ENCODE measurements at places on chromosomes 3 and 15. TPM values are rescaled to one million over a fixed set of nuclear protein-coding genes. Genes with fewer than 3 reads are reported as not detected.

DNA sequence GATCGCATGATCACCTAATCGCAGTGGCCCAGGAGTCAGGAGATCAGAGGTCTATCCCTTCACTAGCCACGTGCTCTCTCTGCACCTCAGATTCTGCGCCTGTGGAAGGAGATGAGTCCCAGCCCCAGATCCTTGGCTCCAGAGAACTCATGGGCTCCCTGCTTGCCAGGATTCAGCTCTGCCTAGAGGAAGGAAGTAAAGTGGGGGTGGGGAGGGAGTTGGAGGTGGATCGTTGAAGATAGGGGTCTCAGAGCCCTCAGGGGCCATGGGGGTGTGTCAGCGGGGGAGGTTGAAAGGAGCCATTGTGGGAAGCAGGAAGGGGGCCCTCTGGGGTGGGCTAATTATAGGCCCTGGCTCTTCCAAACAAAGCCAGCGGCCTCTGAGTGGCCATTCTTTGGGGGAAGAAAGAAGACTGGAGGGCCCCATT lies 11.3 kb upstream of the STRA6 start:
- DNase-seq: no peak

DNA sequence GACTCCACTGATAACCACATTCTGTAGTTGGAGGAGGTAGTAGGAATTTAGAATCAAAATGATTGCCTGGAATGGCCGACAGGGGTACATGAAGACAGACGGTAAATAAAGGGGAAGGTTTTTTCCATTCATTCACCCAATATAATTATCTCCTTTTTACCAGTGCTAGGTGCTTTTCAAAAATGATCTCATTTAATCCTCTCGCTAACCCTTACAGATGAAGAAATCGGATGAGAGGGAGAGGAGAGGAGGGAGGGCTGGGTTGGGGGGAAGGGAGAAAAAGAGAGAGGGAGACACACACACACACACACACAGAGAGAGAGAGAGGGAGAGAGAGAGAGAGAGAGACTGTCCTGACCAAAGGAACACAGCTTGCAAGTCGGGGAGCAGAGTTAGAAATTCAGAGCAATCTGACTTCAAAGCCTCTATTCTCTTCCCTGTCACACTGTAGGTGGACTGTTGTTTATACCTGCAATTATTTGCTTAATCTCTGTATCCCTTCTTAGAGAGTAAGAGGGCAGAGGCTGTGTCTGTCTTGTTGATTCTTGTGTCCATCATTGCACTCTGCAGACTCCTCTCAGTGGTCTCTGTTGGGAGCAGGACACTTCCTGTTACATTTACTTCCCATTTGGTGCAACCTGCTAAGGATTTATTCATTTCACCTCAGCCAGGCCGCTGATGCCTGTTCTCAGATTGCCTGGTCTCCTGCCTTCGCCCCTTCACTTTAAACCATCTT lies 18.7 kb upstream of the PAQR9 start:
- no peak for DNase-seq

GRCh38 chr3:46278816-46279672 lies 36.8 kb downstream of the CCR3 start:
- no peak for DNase-seq

GRCh38 chr15:49438962-49439631 lies 16.1 kb downstream of the FGF7 start:
- DNase-seq: peak; percentile 19

GRCh38 chr3:45551214-45552010 lies 43.1 kb upstream of the LIMD1 start:
- no peak for DNase-seq

- no peak for DNase-seq
These were observed 335.2 kb upstream of the C2CD4B start for GRCh38 chr15:62500325-62500724.

DNA sequence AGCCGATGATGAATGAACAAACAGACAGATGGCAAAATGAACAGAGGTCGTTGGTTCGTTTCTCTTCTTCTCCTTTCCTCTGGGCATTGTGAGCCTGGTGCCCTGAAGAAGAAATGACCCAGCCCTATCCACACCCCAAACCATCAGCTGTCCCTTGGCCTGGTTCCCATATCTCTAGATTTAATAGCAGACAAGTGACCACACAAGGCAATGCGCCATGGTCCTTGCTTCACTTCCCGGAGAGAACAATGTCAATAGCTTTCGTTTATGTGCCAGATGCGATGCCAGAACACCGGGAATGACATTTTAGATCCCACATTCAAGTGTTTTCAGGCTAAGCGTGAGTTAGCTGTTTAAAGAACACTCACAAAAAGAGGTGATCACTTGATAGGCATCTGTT lies 17.7 kb downstream of the POC1A start:
- no peak for DNase-seq

DNA sequence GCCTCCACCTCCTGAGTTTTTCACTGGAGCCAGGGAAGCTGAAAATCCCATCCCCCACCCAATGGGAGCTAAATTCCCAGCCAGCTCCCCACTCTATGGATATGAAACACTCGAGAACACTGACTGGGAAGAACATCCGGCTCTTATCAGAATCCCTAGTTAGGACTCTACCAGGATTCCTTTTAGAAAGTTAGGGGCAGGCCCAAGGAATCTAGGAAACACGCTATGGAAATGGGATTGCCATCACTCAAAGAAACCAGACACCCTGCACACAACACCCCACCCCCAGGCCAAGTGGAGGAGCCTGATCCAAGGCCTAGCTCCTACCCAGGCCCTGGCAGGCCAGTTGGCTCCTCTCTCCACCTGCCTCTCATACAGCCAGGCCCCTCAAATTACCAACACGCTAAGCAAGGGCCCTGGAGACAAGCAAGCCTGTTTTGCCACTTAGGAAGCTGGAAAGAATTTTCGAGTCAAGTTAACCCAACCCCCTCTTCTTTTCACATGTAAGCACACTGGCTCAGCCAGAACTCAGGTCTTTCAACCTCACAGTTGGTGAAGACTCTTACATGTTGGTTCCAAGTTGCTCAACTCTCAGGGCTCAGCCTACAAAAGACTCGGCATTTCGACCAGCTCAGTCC lies 75.5 kb downstream of the RBPMS2 start:
- DNase-seq: peak; percentile 63

DNA sequence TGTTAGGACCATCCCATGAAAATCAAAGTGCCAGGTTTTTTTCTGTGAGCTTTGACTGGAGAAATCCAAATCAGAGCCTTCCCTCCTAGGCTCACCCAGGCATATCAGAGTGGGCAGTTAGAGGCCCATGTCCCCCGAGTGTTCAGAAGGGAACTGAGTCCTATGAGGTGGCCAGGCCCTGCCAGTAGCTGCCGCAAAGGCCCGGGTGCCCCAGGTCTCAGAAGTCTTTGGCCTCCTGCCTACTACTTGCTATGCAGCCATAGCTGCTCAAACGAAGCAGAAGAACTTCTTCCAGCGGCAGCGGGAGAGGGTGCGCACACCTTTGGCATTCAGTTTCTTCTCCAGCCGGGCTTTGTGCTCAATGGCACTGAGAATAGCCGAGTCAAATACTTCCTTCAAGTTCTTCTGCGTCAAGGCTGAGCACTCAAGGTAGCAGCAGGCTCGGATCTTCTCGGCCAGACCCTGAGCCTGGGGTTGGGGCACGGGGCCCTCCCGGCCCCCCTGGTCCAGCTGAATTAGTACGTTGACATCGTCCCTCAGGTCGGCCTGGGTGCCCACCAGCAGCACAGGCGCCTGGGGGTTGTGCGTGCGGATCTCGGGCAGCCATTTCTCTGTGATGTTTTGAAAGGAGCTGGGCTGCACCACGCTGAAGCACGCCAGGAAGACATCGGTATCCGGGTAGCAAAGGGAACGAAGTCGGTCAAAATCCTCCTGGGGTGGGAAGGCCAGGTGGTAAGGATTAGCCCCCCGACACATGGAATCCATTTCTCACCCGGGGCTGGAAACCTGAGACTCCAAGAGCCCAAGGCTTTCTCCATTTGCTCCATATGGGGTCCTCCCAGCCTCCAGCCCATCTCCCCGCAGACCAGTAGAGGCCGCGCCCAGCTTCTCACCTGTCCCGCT lies 992 bp downstream of the RHOV start:
- no peak for DNase-seq

DNA sequence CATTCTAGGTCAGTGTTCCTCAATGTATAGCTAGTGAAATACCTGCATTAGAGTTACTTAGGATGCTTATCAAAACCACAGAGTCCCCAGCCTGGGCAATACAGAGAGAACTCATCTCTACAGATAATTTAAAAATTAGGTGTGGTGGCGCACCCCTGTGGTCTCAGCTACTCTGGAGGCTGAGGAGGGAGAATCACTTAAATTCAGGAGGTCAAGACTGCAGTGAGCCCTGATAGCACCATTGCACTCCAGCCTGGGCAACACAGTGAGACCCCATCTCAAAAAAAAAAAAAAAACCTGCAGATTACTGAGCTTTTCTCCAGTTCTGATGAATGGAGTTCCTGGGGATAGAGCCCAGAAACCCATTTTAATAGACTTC lies 10.1 kb upstream of the MINDY2 start:
- no peak for DNase-seq

GRCh38 chr3:99128235-99128634 lies 226.7 kb upstream of the DCBLD2 start:
- no peak for DNase-seq

- no peak for DNase-seq
These were observed 1.4 kb downstream of the CACNA2D3 start for GRCh38 chr3:54123776-54124196.

DNA sequence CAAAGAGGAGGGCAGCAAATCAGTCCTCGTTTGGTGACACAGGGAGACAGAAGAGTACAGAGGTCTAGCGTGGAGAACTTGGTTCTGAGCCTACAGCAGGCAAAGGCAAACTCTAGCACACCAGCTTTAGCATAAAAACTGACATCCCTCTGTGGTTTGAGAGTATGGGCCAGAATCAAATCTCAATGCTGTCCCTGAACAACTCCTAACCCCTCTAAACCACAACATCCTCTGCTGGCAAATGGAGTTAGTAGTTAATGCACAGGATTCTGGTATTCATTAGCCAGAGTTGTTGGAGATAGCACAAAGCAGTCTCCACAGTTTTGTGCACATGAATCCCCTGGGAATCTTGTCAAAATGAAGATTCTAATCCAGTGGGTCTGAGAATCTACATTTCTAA lies 315.8 kb downstream of the NTRK3 start:
- DNase-seq: no peak

- DNase-seq: peak; percentile 89
These were observed 107.1 kb downstream of the ATG7 start for GRCh38 chr3:11379238-11379823.

DNA sequence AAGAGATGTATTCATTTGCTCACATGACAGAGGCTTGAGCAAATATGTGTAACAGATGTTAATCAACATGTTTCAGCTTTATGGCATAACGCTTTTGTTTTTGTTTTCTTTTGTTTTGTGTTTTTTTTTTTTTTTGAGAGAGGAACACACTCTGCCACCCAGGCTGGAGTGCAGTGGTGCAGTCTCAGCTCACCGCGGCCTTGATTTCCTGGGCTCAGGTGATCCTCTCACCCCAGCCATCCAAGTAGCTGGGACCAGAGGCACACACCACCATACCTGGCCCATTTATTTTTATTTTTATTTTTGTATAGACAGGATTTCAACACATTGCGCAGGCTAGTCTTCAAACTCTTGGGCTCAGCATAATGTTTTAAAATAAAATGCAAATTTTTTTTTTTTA lies 1504.4 kb upstream of the CADM2 start:
- DNase-seq: no peak

GRCh38 chr3:23501201-23501802 lies 298.2 kb downstream of the UBE2E2 start:
- no peak for DNase-seq

DNA sequence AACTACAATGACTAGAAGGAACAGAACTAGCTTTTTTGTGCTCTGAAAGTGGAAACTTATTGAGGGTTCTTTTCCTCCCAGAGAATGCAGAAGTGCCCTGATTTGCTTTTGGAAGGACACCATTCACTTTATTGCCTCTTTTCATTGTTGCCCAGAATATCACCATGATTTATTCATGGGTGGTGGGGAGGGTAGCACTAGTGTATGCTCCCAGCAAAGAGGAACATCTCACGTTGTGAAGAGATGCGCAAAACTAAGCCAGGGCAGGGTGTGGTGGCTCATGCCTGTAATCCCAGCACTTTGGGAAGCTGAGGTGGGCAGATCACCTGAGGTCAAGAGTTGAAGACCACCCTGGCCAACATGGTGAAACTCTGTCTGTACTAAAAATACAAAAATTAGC lies 31.4 kb downstream of the FLNB start:
- DNase-seq: no peak

DNA sequence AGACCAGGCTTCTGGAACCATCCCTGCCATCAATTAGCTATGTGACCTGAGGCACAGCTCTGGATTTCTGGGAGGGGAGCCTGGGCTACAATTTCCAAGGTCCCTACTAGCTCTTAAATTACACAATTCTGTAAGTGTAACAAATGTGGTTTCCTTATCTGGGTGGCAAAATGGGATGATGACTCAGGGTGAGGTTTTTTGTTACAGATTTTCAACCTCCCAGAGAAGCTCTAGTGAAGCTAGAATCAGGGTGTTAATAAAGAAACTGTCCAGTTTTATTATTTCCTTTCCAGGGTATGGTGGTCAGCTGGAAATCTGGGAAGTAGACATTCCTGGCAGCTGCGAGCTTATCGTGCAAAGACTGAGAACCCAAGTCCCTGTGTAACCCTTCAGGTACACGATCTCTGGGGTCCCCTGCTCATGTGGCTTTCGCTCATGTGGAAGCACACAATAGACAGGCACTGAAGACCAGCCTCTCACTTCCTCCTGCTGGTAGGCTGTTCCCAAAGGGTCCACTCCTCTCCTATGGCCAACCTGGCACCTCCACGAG lies 7.3 kb downstream of the RAB27A start:
- no peak for DNase-seq

DNA sequence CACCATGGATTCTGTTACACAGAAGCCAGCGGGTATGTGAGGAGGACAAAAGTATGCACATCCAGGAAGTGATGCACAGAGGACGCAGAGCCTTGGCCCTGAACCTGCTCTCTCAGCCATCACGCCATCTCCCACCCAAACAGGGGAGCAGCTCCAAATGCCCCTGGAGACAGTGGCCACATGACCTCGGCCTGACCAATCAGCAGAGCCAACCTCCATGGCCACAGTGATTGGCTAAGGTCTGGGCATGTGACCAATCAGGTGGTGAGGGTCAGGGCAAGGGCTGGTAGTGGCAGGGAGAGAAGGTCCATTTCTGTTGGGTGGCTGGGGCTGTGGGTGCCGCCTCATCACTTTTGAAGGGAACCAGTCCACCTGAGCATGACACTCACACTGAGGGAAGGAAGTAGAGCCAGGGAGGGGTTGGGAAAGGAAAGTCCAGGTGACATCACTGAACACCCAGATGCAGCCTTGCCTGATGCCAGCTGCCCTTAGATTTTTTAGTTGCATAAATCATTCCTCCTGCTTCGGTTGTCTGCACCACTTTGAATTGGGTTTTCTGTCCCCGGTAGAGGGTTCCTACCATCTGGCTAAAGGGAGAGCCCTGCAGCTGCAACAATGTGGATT lies 70.3 kb upstream of the IQSEC1 start:
- no peak for DNase-seq

- no peak for DNase-seq
These were observed 1.2 kb downstream of the PIGB start for GRCh38 chr15:55320238-55320550.

CAMK2N2 gene
- 9.6 TPM for total RNA-seq

CPLX3 gene
- 0.20 TPM for total RNA-seq

SAXO2 gene
- total RNA-seq: 5.9 TPM

PAQR5 gene
- total RNA-seq: 5.3 TPM

PTH1R gene
- 25.0 TPM for total RNA-seq

PARP15 gene
- total RNA-seq: 0.55 TPM

FBXL22 gene
- 0.83 TPM for total RNA-seq

TTC21A gene
- total RNA-seq: 13.4 TPM

CLDN11 gene
- 328 TPM for total RNA-seq

RFTN1 gene
- 15.6 TPM for total RNA-seq

GOLGA8J gene
- total RNA-seq: 0.39 TPM
